Central memory CD4-positive, alpha-beta T cell (primary cell): ENCODE measurements at places on chromosomes 6 and 20.

GRCh38 chr6:19268718-19269117 is 568.5 kb upstream of the ID4 start:
- DNase-seq: no peak

DNA sequence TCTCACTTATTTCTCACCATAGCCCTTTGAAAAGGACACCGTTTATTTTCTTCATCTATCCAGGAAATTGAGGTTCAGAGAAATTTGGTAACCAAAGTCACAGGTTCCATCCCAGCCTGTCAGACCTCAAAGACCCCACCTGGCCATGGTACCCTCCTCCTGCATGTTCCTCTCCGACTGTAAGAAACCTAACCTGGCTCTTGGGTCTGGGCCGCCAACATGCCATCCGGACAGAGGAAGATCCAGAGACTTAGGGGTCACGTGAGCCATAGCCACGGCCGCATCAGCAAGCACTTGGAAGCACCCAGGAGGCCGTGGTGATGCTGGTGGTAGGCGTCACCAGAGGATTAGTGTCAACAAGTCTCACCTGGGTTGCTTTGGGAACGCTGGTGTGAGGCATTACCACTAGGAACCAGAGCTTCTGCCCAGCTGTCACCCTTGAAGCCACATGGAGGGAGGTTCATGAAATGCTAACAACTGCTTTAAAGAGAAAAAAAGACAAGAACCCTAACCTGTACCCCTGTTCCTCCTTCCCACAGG is 177.1 kb downstream of the EYA2 start:
- DNase-seq: no peak

DNA sequence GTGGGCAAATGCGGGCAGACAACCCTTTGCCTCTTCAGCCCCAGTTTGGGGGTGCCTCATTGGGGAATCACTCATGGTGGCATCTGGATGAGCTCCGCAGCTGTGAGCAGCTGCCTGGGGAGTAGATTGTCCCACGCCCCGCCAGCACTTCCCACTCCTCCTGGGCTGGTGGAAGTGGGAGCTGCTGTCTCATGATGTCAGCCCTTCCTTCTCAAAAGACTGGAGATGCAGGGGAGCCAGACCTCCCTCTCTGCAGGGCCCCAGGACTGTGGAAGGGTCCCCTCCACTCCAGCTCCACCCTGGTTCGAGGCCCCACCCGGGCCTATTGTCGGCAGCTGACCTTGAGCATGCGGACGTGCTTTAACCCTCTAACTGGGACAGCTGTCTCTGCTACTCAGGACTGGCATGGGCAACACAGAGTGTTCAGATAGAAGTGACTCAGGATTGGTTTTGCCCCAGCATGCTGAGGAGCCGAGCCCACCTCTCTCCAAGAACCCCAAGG is 2.0 kb downstream of the UNC93A start:
- no peak for DNase-seq

- DNase-seq: no peak
Measured at GRCh38 chr20:40882152-40882551, 146.5 kb upstream of the TOP1 start.

GRCh38 chr6:129567374-129567773 is 142.6 kb downstream of the ARHGAP18 start:
- no peak for DNase-seq

- peak; percentile 88 for DNase-seq
Measured at GRCh38 chr6:142902636-142903053, 42.3 kb downstream of the HIVEP2 start.

DNA sequence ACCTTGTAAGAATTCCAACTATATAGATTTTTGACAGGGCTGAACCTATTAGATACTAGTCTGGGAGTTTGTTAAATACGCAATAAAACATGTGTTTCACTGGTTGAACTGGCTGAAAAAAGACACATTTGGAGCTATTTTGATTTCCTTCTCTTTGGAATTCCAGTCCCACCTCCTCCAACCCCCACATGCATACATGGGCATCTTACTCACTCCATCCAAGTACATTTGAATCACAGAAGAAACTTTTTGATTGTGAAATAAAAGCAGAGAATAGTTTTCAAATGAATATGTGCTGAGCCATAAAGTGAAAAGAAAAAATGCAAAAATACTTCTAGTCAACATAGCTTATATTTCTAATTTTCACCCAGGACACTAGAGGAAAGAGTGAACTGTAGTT is 33.9 kb upstream of the STXBP5 start:
- no peak for DNase-seq
